ENCODE measurements at places on chromosomes 1 and 21. TPM values are rescaled to one million over a fixed set of nuclear protein-coding genes. Genes with fewer than 3 reads are reported as not detected.

Gene CCDC181
- 0.78 TPM for total RNA-seq

Gene GPR61
- total RNA-seq = not detected

Gene STYXL2
- total RNA-seq = not detected

Gene GPA33
- total RNA-seq = not detected

Gene CHRM3
- not detected for total RNA-seq

Gene ACKR1
- 0.15 TPM for total RNA-seq

Gene MAP3K6
- 12.4 TPM for total RNA-seq

Gene EPHB2
- 69.1 TPM for total RNA-seq

Gene RBP7
- total RNA-seq = not detected

Gene TP73
- not detected for total RNA-seq

Gene LCE1C
- total RNA-seq = not detected

Gene RWDD3
- total RNA-seq = 12.1 TPM

Gene TRIM46
- 9.6 TPM for total RNA-seq

Gene USP16
- total RNA-seq = 29.3 TPM

Gene PPIAL4G
- total RNA-seq = not detected

Gene CYP4A11
- not detected for total RNA-seq

Gene BPNT1
- 20.3 TPM for total RNA-seq

Gene TEX38
- total RNA-seq = not detected

Gene LRRC71
- total RNA-seq = 1.2 TPM

Gene CFAP107
- not detected for total RNA-seq

Gene ADAMTS5
- not detected for total RNA-seq

Gene GSTM5
- 1.6 TPM for total RNA-seq

Gene FAM72B
- total RNA-seq = 4.3 TPM

Gene CCDC28B
- 15.3 TPM for total RNA-seq

Gene NPR1
- total RNA-seq = 9.8 TPM

Gene PGLYRP4
- not detected for total RNA-seq

Gene OR14C36
- not detected for total RNA-seq

Gene DIO1
- not detected for total RNA-seq

Gene CELA3B
- not detected for total RNA-seq

Data from endothelial cell of umbilical vein (primary cell).